ENCODE measurements at places on chromosomes 7 and 10. TPM values are rescaled to one million over a fixed set of nuclear protein-coding genes. Genes with fewer than 3 reads are reported as not detected.

DNA sequence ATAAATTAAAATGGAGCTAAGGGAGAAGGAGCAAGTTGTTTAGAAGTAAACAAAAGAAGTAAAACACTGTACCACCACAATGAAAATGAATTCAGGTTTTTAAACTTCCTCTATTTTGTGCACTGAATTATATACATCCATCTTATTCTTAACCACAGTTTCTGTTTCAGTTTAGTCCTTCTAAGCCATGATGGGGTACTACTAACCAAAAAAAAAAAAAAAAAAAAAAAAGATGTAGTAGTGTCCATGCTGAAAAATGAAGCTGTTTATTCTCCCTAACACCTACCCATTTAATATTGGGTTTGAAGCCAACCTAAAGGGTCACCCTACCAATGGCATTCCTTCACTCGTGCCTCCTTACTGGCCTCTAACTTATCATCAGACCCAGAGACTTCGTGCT, 3.4 kb upstream of the BMPR1A start:
- no peak overlapping the region for H3K4me3 ChIP-seq
- no peaks in the 10 kb centered on the region for H3K36me3 ChIP-seq
- H3K27ac ChIP-seq, result peak overlapping the region; percentile 99
- peaks cover 26% of the 10 kb centered on the region for H3K4me1 ChIP-seq

- H3K4me3 ChIP-seq, result no peak overlapping the region
- H3K27ac ChIP-seq, result no peak overlapping the region
- H3K27me3 ChIP-seq, result no peaks in the 10 kb centered on the region
- no peaks in the 10 kb centered on the region for H3K4me1 ChIP-seq
- peaks cover 8% of the 10 kb centered on the region for H3K36me3 ChIP-seq
Observed at GRCh38 chr7:140732416-140732815, 35.9 kb downstream of the NDUFB2 start.

Gene FOXI2
- not detected for total RNA-seq

- no peaks in the 10 kb centered on the region for H3K36me3 ChIP-seq
- no peaks in the 10 kb centered on the region for H3K27me3 ChIP-seq
- DNase-seq, result no peak
Observed at GRCh38 chr7:151490456-151491105, 29.1 kb downstream of the RHEB start.

DNA sequence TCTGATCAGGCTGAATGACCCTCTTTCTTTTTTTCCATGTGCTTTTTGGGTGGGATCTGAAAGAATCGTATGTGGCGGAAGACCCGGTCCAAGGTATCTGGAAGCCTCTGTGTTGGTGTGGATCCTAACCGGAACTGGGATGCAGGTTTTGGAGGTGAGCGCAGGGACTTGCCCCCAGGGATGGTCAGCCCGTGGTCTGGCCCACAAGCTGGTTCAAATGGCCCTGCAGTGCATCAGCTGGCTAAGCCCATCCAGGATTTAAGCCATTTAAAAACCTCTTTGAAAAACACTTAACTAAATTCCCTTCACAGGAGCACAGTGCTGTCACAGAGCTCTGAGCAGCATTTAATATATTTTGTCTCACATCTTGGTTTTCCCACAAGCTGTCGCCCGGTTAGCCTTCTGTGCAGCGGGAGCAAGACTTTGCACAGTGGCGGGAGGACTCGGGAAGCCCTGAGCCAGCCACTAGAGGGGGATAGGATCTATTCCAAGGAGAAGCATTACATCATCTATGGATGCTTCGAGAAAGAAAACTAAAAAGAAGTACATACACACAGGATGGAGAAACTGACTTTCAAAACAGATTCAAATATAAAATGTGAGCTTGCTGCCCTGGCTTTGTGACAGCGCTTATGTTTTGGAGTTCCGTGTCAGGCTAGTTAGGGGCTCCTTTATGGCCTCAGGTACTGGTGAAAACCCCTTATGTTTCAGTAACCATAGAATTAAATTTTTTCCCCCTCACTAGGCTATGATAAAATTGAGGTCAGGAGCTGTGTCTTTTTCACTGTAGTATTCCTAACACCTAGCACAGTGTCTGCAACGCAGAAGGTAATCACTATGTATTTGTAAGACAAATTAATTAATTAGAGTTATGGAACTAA, 11.3 kb downstream of the CPA2 start:
- peak; percentile 22 for DNase-seq
- no peak overlapping the region for H3K27ac ChIP-seq
- H3K27me3 ChIP-seq, result no peaks in the 10 kb centered on the region
- H3K36me3 ChIP-seq, result no peaks in the 10 kb centered on the region
- H3K4me3 ChIP-seq, result no peak overlapping the region

DNA sequence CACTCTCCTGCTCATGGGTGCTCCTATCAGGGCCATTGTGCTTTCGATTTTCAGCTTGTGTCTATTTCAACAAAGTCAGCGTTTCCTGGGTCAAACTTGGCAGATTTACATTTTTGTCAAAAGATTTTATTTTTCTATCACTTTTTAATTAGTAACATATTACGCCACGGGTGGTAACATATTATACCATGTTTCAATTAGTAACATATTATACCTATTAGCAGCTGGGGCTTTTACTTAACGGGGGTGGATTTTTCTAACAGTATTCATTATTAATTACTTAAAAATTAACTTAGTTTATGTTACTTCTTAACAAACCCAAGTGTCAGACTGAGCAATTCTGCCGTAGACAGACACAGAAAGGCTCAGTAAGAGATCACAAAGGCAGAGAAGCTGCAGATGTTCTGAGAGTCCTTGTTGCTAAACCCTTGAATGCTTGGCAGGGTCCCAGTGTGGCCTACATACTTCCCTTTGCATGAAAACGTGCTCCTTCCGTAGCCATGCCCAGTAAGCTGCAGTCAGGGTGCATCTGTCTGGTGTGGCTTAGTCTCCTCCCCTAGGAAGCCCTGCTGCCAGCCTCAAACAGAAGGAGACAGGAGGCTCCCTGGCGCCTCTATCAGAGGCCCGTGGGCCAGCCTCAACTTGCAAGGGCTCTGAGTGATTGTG, 263.1 kb upstream of the CXCL12 start:
- H3K27me3 ChIP-seq, result no peaks in the 10 kb centered on the region
- DNase-seq, result no peak
- H3K36me3 ChIP-seq, result no peaks in the 10 kb centered on the region

DNA sequence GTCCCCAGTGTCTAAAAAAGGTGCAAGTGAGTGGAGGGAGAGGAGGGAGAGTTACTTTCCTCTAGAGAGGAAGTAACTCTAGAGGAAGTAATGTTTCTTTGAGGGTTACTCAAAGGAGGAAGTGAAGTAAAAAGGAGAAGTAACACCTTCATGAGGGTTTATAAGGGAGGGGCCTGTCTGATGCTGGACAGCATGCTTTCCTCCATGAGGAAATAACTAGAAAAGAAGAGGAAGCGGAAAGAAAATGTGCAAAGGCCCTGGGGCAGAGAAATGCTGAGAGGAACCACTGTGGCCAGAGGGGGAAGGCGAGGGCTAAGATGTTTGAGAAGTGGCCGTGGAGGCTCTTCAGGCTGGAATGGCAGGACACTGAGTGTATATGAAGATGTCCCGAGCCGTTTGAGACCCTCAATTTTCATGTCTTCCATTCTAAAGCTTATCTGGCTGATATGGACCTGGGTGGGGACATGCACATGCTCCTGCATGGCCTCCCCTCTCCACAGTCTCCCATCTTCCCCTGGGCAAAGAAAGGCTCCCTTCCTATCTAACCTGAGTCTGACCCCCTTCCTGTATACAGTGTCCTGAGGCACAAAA, 3.4 kb upstream of the SLC18A2 start:
- H3K36me3 ChIP-seq, result no peaks in the 10 kb centered on the region
- DNase-seq, result no peak
- H3K4me1 ChIP-seq, result peaks cover 6% of the 10 kb centered on the region

GRCh38 chr10:74081192-74081803, 69.3 kb downstream of the AP3M1 start:
- peaks cover 42% of the 10 kb centered on the region for H3K4me1 ChIP-seq
- DNase-seq, result peak; percentile 42
- no peaks in the 10 kb centered on the region for H3K27me3 ChIP-seq
- H3K36me3 ChIP-seq, result peaks cover 13% of the 10 kb centered on the region
- no peak overlapping the region for H3K4me3 ChIP-seq

- H3K27ac ChIP-seq, result no peak overlapping the region
- no peak overlapping the region for H3K4me3 ChIP-seq
- H3K27me3 ChIP-seq, result no peaks in the 10 kb centered on the region
- H3K36me3 ChIP-seq, result no peaks in the 10 kb centered on the region
Observed at GRCh38 chr10:16765509-16766375, 51.5 kb downstream of the RSU1 start.

Gene SEMA3E
- total RNA-seq, result 3.8 TPM

DNA sequence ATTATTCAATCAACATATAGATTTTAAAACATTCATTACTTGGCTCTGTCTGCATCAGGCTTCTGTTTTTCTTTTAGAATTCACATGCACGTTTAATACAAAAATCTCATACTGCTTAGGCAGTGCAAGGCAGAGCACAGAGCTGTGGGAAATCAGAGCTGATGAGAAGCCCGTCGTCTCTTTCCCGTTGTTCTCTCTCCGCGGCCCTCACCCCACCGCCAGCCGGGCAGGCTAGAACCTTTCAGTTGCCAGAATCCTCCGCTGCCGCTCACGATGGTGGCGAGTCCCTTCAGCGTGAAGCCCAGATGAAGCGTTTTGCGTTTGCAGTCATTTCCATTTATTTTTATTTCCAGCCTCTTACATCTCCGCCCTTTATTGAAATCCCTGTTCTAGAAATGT, 648.2 kb downstream of the SDK1 start:
- H3K27me3 ChIP-seq, result no peaks in the 10 kb centered on the region
- DNase-seq, result no peak
- H3K27ac ChIP-seq, result no peak overlapping the region
- no peak overlapping the region for H3K4me3 ChIP-seq
- no peaks in the 10 kb centered on the region for H3K36me3 ChIP-seq
- H3K4me1 ChIP-seq, result no peaks in the 10 kb centered on the region

DNA sequence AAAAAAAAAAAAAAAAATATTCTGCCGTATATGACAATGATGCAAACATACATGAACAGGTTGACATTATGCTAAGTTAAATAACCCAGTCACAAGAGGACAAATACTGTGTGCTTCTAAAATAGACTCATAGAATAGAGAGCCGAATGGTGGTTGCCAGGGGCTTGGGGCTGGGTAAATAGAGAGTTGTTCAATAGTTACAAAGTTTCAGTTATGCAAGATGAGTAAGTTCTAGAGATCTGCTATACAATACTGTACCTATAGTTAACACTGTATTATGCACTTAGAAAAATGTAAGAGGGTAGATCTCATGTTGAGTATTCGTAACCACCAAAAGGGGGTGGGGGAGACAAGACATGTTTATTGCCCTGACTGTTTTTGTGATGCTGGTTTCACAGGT, 77.1 kb upstream of the GNAI1 start:
- no peaks in the 10 kb centered on the region for H3K36me3 ChIP-seq
- no peak for DNase-seq
- no peak overlapping the region for H3K4me3 ChIP-seq
- H3K27ac ChIP-seq, result no peak overlapping the region

Gene HOXA6
- 19.9 TPM for total RNA-seq

Gene CCDC172
- total RNA-seq, result not detected

DNA sequence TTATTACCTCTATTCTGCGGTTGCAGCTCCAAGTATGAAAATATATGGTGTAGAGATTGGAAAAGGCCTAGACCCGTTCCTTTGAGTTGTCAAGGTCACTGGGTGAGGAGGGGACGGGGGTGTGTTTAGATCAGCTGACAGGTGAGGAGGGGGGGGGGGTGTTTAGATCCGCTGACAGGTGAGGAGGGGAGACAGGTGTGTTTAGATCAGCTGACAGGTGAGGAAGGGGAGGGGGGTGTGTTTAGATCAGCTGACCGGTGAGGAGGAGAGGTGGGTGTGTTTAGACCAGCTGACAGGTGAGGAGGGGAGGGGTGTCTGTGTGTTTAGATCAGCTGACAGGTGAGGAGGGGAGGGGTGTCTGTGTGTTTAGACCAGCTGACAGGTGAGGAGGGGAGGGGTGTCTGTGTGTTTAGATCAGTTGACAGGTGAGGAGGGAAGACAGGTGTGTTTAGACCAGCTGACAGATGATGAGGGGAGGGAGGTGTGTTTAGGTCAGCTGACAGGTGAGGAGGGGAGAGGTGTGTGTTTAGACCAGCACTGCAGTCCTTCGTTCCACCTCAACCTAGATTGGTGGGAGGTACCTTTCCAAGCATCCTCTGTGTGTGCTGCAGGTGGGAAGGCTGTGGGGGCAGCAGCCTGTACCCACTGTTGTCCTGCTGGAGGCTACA, 655.0 kb upstream of the ADARB2 start:
- H3K4me3 ChIP-seq, result no peak overlapping the region
- H3K4me1 ChIP-seq, result no peaks in the 10 kb centered on the region
- no peak for DNase-seq
- no peaks in the 10 kb centered on the region for H3K27me3 ChIP-seq
- H3K36me3 ChIP-seq, result no peaks in the 10 kb centered on the region
- H3K27ac ChIP-seq, result no peak overlapping the region

DNA sequence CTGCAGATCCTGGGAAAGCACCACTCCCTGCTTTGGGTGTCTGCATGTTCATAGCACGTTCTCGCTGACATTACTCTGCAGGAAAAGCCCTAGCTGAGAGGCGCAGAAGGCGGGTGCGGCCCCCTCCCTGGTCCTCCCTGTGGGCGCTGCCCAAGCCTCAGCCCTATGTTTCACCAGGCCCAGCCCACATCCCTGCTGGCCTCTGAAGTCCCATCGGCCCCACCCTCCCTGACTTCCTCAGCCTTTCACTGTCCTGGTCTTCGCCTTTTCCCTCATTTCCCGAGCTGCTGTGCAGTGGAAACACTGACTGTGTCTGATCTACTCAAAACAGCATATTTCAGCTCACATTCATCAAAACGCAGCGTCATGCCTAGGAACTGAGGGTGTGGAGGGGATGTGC, 36.3 kb upstream of the DIP2C start:
- H3K36me3 ChIP-seq, result no peaks in the 10 kb centered on the region
- H3K27me3 ChIP-seq, result no peaks in the 10 kb centered on the region
- H3K27ac ChIP-seq, result no peak overlapping the region

Gene FAM241B
- 0.95 TPM for total RNA-seq

- H3K27ac ChIP-seq, result peak overlapping the region; percentile 60
- H3K4me3 ChIP-seq, result no peak overlapping the region
- H3K36me3 ChIP-seq, result no peaks in the 10 kb centered on the region
Observed at GRCh38 chr10:84075226-84076046, 63.9 kb upstream of the GHITM start.

Gene HPSE2
- total RNA-seq, result 3.0 TPM

DNA sequence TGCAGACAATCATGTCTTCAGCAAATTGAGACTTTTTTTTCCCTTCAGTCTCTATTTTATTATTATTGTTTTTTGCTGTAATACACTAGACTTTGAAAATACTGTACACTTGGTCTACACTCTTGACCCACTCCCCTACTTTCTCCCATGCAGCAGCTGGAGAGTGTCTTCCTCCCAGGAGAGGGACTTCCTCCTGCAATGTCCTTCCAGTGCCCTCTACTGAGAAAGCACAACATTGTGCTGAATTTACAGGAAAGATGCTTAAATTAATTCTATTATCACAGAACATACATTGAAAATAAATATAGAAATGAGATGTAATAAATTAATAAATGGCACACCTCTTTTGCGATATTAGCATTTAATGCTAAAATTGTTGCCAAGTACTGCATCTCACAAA, 411.3 kb downstream of the CCSER2 start:
- no peaks in the 10 kb centered on the region for H3K36me3 ChIP-seq
- no peaks in the 10 kb centered on the region for H3K27me3 ChIP-seq
- no peak overlapping the region for H3K4me3 ChIP-seq

Gene BICC1
- 5.1 TPM for total RNA-seq

All from transverse colon (tissue), 4 donors.